ENCODE measurements at places on chromosomes 5 and 9.

- no peak for DNase-seq
Measured at GRCh38 chr9:87088192-87088591, 140.9 kb upstream of the GAS1 start.

GRCh38 chr5:109354761-109355160 is 55.0 kb downstream of the PJA2 start:
- no peak for DNase-seq

- peak; percentile 74 for DNase-seq
Measured at GRCh38 chr5:140372971-140373487, 13.0 kb downstream of the SLC4A9 start.

- DNase-seq = no peak
Measured at GRCh38 chr5:112346411-112347044, 72.5 kb downstream of the EPB41L4A start.

- DNase-seq = no peak
Measured at GRCh38 chr9:136292026-136292538, 11.8 kb downstream of the CCDC187 start.

GRCh38 chr9:129036923-129037766 is 719 bp downstream of the MIGA2 start:
- DNase-seq = no peak

DNA sequence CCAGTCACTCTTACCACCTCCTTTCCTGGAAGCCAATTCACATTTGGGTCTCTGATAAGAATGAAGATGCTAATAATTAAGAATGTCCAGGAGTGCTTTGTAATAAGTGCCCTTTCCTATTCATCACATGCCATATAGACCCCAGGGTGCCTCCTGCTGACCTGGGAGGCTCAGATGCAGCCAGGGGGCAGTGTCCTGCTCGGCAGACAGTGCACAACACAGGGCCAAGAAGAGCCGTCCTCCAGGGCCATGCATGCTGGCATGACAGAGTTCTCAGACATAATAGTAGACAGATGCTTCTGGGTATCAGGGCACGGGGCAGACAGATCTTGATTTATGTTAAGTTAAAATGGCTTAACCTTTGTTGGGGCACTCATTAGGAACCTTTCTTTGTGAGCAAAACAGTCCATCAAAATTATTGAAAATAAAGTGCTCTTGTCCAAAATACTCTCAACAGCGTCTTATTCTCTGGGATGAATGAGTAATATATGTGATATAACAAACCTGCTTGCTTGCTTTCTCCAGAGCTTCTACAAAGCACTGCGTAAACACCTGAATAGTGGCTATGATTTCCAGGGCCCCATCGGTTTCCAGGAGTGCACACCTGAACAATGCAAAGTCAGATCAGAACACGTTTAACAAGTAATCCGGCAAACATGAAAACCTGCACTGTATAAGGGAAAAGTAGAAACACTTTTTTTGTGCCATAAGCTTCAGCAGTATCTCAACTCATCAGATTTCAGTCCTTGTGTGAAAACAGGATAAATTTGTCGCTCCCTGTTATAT is 192.7 kb downstream of the FANCC start:
- DNase-seq = no peak

DNA sequence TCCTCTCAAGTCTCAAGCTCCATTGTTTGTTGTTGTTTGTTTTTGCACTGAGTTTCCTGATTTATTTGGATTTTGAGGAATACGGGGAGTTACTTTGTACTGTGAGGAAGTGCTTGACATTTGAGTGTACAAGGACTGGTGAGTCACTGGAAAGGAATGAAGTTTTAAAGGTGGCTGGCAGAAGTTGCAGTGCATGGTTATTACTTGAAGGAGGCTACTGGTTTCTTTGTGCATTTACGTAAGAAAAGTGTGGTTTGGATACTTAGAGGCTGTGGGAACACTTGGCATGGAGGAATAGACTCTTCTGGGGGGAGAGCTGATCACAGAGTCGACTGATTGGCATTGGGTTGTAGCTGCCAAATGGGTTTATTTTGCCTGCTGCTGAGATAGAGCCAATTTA is 919.0 kb downstream of the TAF11L14 start:
- no peak for DNase-seq

DNA sequence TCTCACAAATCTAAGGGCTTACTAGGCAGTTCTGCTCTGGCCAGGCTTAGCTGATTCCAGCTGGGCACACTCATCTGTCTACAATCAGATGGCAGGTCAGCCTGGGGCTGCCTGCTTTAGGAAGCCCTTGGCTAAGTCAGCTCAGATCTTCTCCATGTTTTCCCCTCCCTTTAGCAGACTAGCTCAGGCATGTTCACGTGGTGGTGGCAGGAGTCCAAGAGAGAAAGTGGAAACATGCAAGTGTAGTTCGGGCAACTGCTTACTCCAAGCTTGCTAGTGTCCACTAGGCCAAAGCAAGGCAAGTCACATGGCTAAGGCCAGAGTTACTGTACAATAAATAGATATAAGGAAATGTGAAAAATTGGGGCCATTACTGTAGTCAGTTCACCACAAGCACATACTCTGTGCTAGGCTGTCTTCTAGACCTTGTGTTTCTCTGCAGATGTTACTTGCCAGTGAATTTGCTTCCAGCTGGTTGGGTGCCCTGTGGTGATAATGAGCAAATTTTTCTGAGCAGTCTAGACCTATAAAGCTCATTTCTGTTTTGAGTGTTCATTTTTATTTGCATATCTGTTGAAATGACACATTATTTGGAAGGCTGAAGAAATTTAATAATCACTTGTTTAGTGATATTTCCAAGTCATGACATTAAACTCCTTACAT is 38.3 kb downstream of the RECK start:
- peak; percentile 79 for DNase-seq

GRCh38 chr9:112119225-112120029 is 55.7 kb downstream of the SUSD1 start:
- peak; percentile 76 for DNase-seq

GRCh38 chr5:112174959-112175594 is 244.0 kb downstream of the EPB41L4A start:
- peak; percentile 76 for DNase-seq

DNA sequence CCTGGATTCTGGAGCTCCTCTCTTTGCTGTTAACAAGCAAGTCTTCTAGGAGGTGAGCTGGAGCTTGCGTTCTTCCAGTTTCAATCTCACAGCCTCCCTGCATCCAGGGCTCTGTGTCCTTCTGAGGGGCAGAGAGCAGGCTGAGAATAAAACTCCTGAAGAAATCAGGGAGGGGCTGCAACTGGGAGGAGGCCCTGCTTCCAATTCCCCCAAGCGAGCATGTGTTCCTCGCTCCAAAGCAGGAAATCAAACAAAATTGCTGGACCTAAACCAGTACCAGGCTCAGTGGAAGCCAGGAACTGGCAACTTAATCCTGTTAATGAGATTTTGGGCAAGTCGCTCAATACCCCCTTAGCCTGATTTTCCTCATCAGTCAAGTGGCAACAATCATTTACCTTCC is 181.8 kb downstream of the ASTN2 start:
- DNase-seq = no peak

GRCh38 chr9:76591256-76591950 is 132.4 kb downstream of the GCNT1 start:
- no peak for DNase-seq

GRCh38 chr5:153974813-153975163 is 63.9 kb downstream of the FAM114A2 start:
- DNase-seq = no peak

DNA sequence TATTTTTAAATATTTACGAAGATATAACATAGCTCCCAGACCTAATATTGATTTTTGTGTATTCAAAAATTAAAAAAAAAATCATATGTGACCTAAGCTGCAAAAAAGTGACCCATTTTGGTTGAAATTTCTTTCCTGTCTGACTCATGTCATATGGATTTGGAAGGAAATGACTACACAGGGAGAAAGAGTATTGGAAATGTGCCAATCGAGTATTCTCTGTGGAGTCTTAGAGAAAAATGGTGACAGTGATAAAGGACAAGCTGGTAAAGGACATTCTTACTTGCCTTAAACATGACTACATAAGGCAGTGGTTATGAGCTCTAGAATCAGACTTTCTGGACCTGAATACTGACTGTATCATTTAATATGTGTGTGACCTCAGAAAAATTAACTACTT is 262.9 kb upstream of the PTPRD start:
- no peak for DNase-seq

DNA sequence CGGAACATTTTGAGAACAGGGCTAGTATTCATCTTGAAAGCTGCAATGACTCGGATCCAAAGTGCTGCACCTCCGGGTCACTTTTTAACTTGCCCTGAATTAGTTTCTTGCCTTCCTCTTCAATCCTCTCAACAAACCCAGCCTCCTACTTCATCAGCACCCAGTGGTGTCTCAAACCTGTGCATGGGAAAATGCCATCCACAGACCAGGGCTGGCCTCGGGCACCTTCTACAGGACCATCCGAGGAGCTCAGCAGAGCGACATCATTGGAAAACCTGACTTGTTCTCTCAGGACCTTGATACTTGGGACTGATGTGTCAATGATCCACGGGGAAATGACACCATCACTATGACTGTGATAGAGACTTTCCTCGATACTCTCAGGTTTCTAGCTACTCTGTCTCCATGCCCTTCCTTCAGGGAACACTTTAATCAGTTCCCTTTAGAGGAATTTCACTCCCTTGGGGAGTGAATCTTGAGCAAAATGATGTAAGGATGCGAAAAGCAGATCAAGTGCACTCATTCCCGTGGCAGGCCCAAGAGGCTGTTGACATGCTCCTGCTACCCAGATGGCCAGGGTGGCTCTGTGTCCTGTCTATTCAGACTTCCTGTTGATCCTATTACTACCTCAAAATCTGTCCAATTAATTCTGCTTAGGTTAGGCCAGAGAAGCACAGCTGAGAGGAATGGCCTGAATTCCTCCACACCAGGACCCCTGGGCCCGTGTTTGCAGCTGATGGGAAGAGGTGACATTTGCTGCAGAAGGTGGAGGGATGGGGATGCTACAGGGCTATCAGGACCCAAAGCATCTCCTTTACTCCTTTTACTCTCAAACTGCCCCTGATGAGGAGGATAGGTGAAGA is 96.5 kb upstream of the SLC25A48 start:
- no peak for DNase-seq

- DNase-seq = no peak
Measured at GRCh38 chr5:62197697-62198096, 108.3 kb upstream of the KIF2A start.
